ENCODE measurements at places on chromosomes 7 and 10.

- no peak for DNase-seq
Observed at GRCh38 chr7:20470082-20470481, 139.4 kb downstream of the ITGB8 start.

GRCh38 chr10:86363833-86364490 is 2.6 kb downstream of the GRID1 start:
- DNase-seq = no peak

GRCh38 chr7:77933394-77933793 is 134.8 kb downstream of the PHTF2 start:
- no peak for DNase-seq

GRCh38 chr10:122113161-122113944 is 124.4 kb downstream of the TACC2 start:
- no peak for DNase-seq

GRCh38 chr10:60280475-60280874 is 109.2 kb downstream of the ANK3 start:
- no peak for DNase-seq
